Substantia nigra (tissue), 51 donors: ENCODE measurements at places on chromosomes 7 and 10.

GRCh38 chr10:112000466-112000865, 183.1 kb downstream of the GPAM start:
- DNase-seq: no peak

- DNase-seq: no peak
Observed at GRCh38 chr7:55375237-55375636, 10.1 kb downstream of the LANCL2 start.

GRCh38 chr7:79436378-79436777, 17.1 kb downstream of the MAGI2 start:
- no peak for DNase-seq

GRCh38 chr7:27614095-27614494, 48.6 kb downstream of the HIBADH start:
- no peak for DNase-seq

GRCh38 chr10:89644691-89644966, 413 bp downstream of the PANK1 start:
- peak; percentile 38 for DNase-seq

DNA sequence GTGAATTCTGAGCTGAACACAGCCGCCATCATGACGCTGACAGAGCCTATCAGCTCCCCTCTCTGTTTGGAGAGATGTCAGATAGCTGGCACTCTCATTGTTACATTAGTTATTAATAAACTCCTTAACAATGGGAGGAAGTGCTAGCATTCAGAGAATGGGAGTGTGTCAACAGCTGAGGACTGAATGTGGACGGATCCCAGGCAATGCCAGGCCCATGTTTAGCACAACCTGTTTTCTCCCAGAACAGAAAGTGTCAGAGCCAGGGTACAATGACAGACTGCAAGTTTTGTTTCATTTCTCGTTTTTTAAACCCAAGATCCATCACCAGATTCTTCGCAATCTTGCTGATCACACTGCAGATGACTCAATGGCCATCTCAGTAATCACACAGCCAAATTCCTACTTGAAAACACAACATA, 99.6 kb downstream of the PRPF18 start:
- no peak for DNase-seq

DNA sequence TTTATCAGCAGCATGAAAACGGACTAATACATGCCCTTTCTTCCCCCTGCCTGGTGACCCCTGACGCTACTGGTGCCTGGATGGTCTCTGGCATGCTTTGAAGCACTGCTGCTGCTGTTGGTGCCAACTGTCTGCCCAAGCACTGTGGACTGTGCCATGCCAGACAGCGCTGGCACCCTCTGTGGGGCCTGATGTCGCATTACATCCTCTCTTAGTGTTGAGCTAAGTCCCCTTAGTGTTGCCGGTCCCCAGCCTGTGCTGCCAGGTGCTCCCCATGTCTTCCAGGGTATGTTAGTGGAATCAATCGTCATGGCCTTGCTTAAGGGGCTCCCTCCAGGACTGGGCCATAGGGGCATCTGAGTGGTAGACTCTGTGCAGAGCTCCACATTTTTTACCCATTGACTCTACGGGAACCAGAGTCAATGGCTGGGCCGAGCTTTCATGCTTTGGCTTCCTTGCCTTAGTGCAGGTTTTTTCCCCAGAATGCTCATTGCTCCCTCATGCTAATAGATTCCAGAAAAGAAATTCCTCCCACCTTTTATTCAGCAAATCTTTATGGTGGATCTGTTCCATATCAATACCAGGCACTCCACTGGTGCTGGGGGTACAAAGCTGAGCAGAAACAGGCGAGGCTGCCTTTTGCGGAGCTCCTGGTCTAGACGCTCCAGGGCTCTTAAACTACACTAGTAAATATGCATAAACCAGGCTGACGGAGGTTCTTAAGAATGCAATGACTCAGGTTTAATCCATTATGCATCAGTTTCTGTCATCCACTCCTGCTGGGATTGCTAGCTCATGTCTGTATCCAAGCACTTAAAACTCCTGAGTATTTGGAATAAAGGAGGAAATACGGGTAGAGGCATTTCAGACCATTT, 21.8 kb upstream of the MRC1 start:
- no peak for DNase-seq

GRCh38 chr10:132363376-132363775, 31.4 kb downstream of the LRRC27 start:
- DNase-seq: no peak

GRCh38 chr7:90222811-90223725, 11.5 kb downstream of the STEAP2 start:
- DNase-seq: no peak
